Pons (tissue), 1 donor: ENCODE measurements at places on chromosomes 5 and 9.

DNA sequence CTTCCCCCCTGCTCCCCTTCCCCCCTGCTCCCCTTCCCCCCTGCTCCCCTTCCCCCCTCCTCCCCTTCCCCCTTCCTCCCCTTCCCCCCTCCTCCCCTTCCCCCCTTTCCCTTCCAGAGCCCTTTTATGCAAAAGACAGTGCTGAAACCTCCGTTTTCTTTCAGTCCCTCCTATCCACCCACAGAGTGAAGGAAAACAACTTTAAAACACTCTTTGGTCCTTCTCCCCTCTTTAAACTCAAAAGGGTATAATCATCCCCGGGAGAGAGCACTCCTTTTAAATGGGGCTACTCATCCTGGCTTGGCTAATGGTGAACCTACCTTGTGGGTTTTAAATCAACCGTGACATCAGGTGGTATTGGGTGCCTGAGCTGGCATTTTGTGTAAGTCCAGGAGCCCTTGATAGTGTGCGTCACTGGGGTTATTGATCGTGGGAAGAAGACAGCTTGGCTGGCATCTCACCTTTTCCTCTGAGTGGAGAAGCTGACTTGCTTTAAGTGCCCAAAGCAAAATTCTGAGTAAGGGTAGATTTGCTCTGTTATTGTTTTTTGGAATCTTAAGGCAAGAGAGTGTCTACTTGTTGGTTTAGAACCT lies 2.7 kb downstream of the LARP1 start:
- DNase-seq: peak; percentile 39

- DNase-seq: no peak
Observed at GRCh38 chr9:73059247-73059646, 92.4 kb upstream of the ANXA1 start.

DNA sequence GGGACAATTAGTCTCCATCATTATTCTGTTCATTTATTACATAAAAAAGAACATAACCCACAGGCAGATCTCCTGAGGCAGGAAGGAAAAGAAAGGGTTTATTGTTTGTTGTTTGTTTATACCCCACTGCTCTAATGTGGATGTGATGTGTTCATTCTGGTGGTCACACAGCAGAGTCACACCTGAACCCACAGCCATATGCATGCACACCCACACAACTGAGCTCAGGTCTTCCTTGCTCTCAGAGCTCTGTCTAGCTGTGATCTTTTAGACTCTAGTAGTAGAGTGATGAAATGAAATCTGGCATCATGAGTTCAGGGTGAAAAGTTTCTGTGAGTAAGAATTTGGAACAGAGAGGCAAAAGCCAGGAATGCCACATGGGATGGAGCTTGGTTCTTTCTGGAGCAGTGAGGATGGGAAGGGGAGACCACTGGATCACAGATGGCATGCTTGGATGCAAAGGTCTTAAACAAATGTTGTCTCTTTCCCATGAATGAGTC lies 227.0 kb downstream of the PAPPA start:
- no peak for DNase-seq

GRCh38 chr5:112329419-112330090 lies 89.5 kb downstream of the EPB41L4A start:
- DNase-seq: no peak

GRCh38 chr9:86534572-86535258 lies 180.5 kb upstream of the TUT7 start:
- no peak for DNase-seq

GRCh38 chr9:76502746-76503145 lies 43.8 kb downstream of the GCNT1 start:
- DNase-seq: no peak

- DNase-seq: no peak
Observed at GRCh38 chr9:24731754-24732153, 186.1 kb upstream of the IZUMO3 start.

DNA sequence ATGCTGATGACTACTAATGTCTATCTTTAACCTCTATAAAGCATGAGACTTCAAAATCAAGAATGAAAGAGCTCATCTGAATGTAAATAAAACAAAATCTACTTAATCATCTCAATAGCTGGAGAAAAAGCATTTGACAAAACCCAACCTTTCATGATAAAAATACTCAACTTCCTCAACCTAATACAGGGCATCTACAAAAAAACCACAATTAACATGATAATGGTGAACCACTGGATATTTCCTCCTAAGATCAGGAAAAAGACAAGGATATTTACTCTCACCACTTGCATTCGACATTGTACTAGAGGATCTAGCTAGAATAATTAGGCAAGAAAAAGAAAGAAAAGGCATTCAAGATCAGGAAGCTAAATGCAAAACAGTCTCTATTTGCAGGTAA lies 49.3 kb downstream of the FAM169A start:
- DNase-seq: no peak

DNA sequence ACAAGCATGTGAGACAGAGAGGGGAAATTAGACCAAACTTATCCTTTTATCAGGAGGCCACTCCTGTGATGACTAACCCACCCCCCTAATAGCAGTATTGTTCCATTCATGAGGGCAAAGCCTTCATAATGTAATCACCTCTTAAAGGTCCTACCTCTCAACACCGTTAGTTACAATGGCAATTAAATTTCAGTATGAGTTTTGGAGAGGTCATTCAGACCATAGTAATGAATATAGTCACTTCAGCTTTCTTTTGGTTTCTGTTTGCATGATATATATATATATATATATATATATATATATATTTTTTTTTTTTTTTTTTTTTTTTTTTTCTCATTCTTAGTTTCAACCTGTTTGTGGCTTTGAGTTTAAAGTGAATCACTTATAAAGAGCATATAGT lies 10.5 kb downstream of the ADGRV1 start:
- DNase-seq: no peak

DNA sequence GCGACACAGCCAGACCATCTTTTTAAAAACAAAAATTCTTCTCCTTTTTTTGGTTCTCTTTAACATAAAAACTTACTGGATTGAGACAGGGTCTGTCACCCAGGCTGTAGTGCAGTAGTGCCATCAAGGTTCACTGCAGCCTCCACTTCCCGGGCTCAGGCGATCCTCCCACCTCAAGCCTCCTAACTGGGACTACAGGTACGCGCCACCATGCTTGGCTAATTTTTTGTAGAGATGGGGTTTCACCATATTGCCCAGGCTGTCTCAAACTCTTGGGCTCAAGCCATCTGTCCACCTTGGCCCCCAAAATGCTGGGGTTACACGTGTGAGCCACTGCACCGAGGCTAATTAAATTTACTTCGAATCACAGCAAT lies 13.8 kb downstream of the HNRNPK start:
- no peak for DNase-seq

- no peak for DNase-seq
Observed at GRCh38 chr5:137492331-137492730, 6.8 kb downstream of the SPOCK1 start.

- DNase-seq: peak; percentile 84
Observed at GRCh38 chr5:140800816-140801493, at the start of gene PCDHA3. PCDHA3 (plus strand) TSS chr5:140801057.

- no peak for DNase-seq
Observed at GRCh38 chr9:32414856-32415255, 30.4 kb downstream of the ACO1 start.

GRCh38 chr5:107247427-107247826 lies 423.3 kb downstream of the EFNA5 start:
- no peak for DNase-seq

GRCh38 chr5:10244342-10244944 lies 5.2 kb downstream of the ATPSCKMT start:
- no peak for DNase-seq

DNA sequence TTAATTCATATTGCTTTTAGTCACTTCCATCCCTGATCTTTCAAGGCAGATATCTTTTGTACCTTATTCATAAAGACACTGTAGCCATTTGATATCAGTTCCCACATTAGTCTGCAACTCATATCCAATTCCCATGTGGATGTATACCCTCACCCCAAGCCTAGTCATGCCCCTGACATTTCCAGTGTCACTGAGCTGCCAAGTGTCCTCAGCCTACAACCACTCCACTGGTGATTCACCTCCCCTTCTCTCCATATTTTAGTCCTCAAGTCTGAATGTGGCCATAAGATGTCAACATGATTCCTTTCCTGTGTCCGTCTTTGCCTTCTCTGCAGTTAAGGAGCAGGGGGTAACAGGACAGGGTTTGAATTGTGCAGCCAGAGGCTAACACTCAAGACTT lies 346.9 kb downstream of the RAB3C start:
- no peak for DNase-seq

DNA sequence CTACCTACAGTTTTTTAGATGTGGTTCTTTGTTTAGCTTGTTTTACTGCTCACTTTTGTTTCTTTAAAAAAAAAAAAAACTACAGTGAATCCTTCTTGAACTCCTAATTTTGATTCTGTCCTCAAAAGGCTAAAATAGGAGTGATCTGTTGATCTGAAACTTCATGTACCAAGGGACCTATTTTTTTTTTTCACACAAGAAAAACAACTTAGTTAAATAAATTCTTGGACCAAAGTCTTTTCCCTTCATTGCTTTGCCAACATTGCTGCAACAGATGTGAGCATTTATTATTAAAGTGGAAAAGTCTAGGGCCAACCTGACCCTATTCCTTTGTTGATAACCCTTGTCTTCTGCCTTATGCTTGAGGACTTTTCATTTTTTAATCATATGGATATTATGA lies 236.8 kb downstream of the ARHGEF28 start:
- no peak for DNase-seq

DNA sequence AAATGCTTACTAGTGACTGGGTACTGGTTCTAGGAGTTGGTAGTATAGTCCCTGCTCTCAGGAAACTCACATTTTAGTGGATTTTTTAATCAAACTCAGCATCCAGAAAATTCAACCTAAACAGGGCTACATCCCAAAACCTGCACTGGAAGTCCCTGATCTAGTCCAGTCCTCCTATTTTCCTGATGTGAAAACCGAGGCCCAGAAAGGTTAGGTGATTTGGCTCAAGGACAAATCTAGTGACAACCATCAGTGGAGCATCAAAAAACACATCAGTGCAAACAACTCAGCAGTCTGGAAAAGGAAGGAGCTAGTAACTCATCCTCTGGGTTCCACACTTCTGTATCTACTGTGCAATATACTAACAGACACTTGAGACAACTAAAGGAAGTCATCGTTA lies 38.2 kb downstream of the SERINC5 start:
- peak; percentile 45 for DNase-seq

DNA sequence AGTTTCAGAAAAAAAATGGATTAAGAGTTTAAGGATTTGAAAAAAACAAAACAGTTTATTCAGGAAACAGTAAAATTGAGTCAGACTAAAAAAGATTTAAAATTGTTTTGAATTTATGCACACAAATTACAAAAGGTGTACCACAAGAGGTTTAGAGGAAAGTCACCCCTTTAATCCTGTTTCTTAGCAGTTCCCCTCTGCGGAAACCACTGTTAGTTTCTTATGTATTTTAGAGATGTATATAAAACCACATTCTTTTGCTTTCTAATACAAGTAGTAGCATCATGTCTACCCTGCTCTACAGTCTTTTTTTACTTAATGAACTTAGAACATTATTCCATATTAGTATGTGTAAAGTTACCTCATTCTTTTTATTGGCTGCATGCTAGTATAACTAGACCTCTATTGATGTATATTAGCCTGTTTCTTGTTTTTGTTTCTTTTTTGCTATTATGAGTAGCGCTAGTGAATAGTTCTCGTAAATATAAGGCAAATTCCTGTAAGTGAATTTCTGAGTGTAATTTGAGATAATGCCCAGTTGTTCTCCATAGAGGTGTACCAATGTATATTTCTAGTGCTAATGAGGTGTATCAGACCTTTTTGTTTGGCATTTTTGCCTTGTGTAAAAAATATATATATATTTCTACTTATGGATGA lies 20.0 kb downstream of the GPBP1 start:
- no peak for DNase-seq

DNA sequence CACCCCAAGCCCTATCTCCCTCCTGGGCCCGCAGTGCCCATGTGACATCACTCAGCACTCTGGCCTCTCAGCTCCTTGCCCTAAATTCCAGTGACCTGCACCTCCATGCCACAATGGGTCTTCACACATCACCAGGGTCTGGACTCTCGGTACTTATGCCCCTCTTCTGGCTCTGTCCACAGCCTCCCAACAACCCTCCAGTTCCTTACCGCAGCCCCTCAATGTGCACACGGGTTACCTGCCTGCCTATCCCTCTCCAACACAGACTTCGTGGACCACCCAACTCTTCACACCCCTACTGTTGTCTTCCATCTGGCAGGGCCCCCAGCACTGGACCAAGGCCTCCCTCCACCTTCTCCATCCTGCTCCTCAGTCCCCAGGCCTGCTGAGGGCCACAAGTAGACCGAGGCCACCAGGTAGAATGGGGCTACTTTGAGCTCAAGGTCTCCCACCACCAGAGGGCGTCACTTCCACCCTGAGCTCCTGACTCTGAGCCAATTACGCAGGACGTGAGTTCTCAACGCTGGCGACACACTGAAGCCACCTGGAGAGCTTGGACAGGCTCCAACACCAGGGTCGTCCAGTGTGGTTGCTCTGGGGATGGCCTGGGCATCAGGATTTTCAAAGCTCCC lies 172.1 kb downstream of the GABBR2 start:
- no peak for DNase-seq

GRCh38 chr9:63817622-63818518 lies 1467.1 kb downstream of the FOXD4L5 start:
- DNase-seq: peak; percentile 53

GRCh38 chr5:31707329-31707728 lies 68.4 kb downstream of the PDZD2 start:
- no peak for DNase-seq

- DNase-seq: peak; percentile 15
Observed at GRCh38 chr5:142357469-142358090, 32.8 kb upstream of the SPRY4 start.

DNA sequence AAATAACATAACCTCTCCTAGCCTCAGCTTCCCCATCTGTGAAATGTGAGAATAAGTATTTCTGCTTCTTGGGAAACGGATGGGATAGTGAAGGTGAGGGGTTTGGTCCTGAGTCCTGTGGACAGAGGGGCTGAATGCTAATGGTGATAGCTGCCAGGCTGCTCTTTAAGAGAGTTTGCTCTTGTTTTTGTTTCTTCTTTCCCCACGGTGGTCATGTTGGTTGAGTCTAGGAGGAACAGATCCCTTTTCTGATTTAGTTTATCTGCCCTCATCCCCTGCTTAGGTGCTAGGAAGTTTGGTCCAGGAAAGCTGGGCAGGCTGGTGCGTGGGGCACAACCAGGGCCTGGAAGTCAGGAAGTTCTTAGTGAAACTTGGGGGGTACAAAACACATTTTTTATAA lies 7.7 kb upstream of the PITX1 start:
- no peak for DNase-seq

GRCh38 chr5:168772316-168772961 lies 193.3 kb upstream of the PANK3 start:
- no peak for DNase-seq

- no peak for DNase-seq
Observed at GRCh38 chr5:174056064-174056847, 10.8 kb downstream of the NSG2 start.

- DNase-seq: peak; percentile 70
Observed at GRCh38 chr5:65482736-65483545, 1.2 kb upstream of the ADAMTS6 start.
